ENCODE measurements at places on chromosomes 7 and 10. TPM values are rescaled to one million over a fixed set of nuclear protein-coding genes. Genes with fewer than 3 reads are reported as not detected.

CACUL1 gene
- total RNA-seq = 59.2 TPM

PAX4 gene
- total RNA-seq = not detected

ACSM6 gene
- total RNA-seq = not detected

SEMA3D gene
- total RNA-seq = 4.0 TPM

TCF7L2 gene
- 10.0 TPM for total RNA-seq

CLEC5A gene
- total RNA-seq = 0.59 TPM

HHEX gene
- total RNA-seq = 0.33 TPM

ASZ1 gene
- not detected for total RNA-seq

PHKG1 gene
- total RNA-seq = 0.33 TPM

PSTK gene
- 6.0 TPM for total RNA-seq

C10orf143 gene
- 2.4 TPM for total RNA-seq

ARMC3 gene
- total RNA-seq = not detected

RARRES2 gene
- total RNA-seq = not detected

LRGUK gene
- 0.21 TPM for total RNA-seq

GPR26 gene
- total RNA-seq = not detected

FXYD4 gene
- not detected for total RNA-seq

HTR5A gene
- not detected for total RNA-seq

LRRD1 gene
- total RNA-seq = under 0.01 TPM

HMX3 gene
- total RNA-seq = 0.26 TPM

CYP2C19 gene
- not detected for total RNA-seq

NPC1L1 gene
- total RNA-seq = not detected

NOS3 gene
- total RNA-seq = 4.7 TPM

MYPN gene
- total RNA-seq = 3.0 TPM

FLNC gene
- 1.8 TPM for total RNA-seq

PNLIP gene
- total RNA-seq = not detected

VOPP1 gene
- 43.2 TPM for total RNA-seq

AEBP1 gene
- total RNA-seq = 16.7 TPM

MYO3A gene
- total RNA-seq = not detected

SLC29A3 gene
- total RNA-seq = 3.5 TPM

LEP gene
- not detected for total RNA-seq

LIPF gene
- total RNA-seq = not detected

TRIM8 gene
- 36.8 TPM for total RNA-seq

WDFY4 gene
- 0.19 TPM for total RNA-seq

RBM17 gene
- 130 TPM for total RNA-seq

GARIN1A gene
- total RNA-seq = 1.2 TPM

LIPJ gene
- not detected for total RNA-seq

DNAJB12 gene
- 57.7 TPM for total RNA-seq

MMD2 gene
- not detected for total RNA-seq

TMEM273 gene
- not detected for total RNA-seq

ZCWPW1 gene
- total RNA-seq = 1.7 TPM

RAPGEF5 gene
- 7.1 TPM for total RNA-seq

Measured in mammary epithelial cell (primary cell).